Hippocampal formation (tissue), 2 donors: ENCODE measurements at places on chromosomes 1 and 21.

DNA sequence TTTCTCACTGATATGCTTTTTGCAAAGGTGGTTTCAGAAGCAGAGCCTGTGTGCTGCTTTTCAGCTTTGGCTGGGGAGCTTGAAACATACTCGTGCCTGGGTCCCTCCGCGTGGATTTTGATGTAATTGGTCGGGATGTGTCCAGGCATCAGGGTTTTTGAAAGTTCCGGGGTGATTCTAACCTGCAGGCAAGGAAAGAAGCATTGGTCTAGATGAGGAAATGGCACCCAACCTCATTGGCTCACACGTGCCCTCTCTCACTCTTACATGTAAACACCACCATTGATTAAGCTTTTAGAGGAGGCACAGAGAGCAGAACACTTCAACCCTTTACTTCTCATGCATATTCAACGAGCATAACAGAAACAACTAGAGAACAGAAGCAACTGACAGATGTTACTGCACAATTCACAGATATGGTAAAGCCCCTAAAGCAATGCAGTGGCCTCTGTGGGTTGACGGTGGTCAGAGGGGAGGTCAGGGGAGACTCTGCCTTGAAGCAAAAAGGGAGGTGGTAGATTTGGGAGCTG lies 112.1 kb downstream of the TLR5 start:
- no peak for DNase-seq

DNA sequence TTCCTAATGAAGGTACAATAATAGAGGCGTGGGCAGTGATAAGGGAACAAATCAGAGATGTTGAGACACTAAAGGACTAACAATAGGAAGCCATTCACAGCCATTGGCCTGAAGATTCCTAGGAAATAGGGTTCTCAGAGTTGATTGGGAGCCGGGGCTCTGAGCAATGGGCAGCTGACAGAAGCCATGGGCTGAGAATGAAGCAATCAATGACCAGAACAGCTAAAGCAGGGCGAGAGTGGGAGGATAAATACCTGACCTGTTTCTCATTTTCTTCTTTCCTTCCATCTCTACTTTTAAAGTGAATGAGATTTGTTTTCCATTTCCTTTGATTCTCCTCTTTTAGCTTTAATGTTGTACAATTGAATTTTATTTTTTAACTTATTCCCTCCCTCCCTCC lies 774.7 kb upstream of the ADGRL4 start:
- DNase-seq, result no peak

- no peak for DNase-seq
These were observed 686.2 kb downstream of the ADGRL2 start for GRCh38 chr1:82486969-82487368.

GRCh38 chr21:46307625-46308024 lies 16.0 kb downstream of the C21orf58 start:
- no peak for DNase-seq

GRCh38 chr1:245370905-245371581 lies 216.3 kb downstream of the KIF26B start:
- no peak for DNase-seq

GRCh38 chr1:11848373-11848700 lies 754 bp upstream of the NPPA start:
- no peak for DNase-seq

- no peak for DNase-seq
These were observed 36.0 kb downstream of the AGL start for GRCh38 chr1:99886179-99886578.

DNA sequence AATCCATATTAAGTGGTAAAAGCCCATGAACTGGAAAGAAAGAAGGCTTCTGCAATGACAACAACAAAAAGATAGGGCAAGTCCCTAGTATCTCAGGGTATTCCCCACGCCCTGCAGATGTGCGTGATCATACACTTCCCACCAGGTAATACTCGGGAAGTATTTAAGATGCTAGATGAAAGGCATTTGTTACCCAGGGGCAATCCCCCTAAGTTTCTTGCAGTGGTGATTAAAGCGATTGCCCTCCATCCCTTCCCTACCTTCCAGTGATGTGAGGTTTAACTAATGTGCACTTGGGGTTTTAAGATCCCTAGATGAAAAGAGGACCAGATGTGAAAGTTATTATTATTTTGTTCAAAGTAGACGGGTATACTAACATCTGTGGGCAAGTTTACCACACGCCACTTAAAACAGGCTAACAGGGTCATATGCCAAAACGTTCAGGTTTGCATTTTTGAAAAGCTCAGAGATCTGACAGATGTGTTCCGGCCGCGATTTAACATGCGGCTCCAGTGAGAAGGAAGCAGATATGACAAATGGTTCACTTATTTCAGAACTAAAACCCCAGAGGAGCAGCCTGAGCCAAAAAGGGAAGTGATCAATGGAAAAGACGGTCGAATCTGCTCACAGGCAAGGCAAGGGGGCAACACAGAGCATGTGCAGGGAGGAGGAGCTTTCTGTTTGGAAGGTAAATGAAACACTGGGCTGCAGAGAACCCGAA lies 17.4 kb downstream of the TIAM1 start:
- DNase-seq, result no peak
